SW 1271 (cell line): ENCODE measurements at places on chromosomes 2 and 18.

DNA sequence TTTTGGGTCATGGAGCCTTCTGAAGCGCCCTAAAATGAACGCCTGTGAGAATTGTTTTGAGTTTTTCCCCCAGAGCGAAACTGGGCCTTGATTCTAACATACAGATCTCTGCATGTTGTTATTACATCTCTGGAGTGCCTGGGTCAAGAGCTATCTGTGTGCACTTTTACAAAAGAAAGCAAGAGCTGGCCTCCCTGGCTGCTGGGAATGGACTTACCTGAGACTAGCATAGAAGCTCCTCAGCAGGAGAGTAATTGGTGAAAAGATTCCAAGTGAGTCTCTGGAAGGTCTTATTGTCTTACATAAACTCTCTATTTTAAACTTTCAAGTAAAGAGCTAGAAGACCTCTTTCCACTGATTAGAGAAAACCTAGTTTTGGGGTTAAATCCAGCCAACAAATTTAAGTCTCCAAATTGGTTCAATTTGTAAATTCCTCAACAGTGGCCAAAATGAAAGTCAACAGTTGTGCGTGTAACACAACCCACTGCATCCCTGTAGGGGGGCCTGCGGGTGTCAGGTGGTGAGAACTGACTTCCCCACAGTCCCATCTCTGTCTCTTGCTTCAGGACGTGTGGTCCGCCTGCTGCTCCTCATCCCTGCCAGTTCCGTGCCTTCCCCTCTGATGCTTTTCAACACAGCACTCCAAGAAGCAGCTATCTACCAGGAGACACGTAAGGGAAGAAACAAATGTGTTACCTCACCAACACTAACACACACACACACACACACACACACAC lies 206.1 kb downstream of the SH3BP4 start:
- no peak for DNase-seq

DNA sequence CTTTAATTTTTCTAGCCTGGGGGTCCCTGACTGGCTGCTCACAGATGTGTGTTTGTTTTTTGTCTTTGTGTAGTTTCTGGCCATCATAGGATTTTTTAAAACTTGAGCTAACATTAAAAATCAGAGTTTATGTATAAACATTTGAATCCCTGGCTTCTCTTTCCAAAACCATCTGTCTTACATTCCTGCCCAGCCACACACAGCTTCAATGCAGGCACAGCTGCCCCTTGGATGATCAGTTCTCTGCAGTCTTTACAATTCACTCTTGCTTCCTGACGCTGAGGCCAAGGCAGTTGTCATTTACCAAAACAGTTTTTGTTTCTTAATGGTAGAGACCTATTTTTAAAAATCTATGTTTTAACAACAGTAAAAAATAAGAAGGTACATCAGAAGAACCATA lies 169.2 kb upstream of the LRRTM1 start:
- DNase-seq: no peak

DNA sequence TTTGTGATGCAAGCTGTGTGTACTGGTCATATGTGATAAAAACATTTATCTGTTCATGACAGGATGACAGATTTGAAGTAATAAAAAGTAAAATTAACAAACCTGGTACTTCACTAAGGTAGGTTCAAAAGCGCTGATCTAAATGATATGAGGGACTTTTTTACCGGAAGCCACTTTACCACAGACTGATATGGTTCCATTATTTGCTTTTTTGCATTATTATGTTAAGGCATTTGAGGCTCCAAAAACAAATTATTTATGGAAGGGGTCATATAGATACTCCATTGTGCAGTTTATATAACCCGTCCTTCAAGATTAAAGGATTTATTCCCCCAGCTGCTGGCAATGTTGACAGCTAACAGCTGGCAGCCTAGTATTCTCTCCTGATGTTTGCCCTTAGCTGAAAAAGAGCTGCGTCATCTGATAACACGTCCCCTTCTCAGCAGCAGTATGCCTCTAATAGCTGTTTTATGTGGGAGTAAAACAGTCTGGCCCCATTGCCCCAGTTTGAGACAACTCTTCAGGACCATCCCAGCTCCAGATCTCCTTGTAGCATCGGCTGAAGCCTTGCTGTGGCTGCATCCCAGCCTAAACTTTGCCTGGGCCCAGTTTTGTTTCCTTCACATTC lies 84.8 kb upstream of the XIRP2 start:
- no peak for DNase-seq

GRCh38 chr2:196372811-196373664 lies 201.7 kb upstream of the STK17B start:
- no peak for DNase-seq

DNA sequence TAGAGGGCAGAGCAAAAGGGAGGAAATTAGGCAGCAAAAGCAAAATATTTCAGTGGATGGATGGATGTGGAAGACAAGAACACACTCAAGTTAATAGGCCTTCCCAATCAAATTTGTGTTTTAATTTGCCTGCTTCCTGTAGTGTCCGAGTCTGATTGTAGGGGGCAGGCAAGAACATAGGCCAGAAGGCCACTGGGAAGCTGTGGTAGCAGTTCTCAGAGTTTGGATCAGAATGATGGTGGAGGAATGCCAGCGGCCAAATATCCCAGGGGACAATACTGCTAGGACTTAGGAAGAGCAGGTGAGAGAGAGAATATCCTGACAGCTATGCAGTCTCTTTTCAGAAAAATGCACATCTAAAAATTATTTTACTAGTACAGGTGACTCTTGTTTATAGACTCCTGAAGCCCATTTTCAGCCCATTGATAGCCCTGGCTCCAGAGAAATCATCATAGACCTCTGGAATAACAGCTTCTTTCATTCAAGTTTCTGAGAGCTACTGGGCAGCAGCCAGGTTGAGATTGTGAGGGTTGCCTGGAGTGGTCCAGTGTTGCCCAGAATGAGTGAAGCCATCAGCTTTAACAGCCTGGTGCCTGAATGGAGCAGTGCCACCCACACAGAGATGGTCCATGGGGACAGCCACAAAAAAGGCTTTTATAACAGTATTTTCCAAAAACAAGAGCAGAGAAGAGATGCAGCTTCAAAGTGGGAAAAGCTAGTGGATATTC lies 19.1 kb upstream of the SERPINE2 start:
- DNase-seq: no peak

GRCh38 chr2:71685073-71685848 lies 231.9 kb downstream of the DYSF start:
- DNase-seq: no peak

DNA sequence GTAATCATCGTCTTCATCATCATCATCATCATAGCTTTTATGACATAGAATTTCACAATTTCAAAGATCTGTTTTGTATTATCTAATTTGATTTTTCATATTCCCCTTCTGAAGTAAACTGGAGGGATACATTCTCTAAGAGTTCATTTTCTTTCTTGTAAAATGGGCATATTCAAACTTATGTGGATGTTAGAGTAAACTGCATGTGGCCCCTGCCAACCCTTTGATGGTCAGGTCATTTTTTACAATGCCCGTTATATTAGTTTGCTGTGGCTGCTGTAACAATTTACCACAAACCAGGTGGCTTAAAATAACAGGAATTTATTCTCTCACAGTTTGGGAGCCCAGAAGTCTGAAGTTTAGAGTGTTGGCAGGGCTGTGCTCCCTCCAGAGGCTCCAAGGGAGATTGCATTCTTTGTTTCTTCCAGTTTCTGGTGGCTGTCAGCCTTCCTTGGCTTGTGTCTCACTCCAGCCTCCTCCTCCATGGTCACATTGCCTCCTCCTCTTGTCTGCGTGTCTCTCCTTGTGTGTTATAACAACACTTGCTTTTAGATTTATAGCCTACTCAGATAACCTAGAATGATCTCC lies 127.5 kb upstream of the MMADHC start:
- DNase-seq: no peak

DNA sequence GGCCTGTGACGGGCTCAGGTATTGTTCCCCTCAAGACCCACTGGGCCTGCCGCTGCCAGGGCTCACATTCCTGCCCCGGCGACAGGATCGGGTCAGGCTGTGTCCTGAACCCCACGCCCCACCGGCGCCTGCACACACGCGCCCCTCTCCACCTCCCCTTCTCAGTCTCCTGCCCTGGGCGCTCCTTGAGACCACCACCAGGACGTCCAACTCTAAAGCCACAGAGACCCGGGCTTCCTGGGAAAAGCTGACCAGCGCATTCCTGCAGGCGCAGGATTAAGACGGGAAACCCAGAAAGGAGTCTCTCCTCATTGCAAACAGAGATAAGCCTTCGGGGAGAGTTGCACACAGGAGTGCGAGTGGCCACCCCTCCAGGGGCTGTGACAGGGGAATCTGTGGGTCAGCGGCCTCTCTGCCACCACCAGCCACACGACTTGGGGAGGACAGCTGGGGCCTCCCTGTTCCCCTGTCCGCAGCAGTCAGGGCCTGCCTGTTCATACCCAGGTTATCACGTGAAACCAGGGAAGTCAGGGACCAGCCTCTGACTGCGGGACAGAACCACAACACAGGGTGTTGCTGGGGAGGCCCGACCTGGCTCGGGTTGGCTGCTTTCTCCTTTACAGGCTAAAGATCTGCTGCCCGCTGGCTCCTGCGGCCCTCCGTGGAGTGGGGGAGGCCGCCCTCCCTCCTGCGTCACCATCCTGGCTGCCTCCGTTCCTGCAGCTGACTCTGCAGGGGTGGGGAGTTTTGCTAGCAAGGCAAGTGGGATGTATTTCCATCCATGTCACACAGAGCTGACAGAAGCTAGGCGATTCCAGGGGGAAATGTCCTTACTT lies 88.8 kb downstream of the ZCCHC2 start:
- no peak for DNase-seq

DNA sequence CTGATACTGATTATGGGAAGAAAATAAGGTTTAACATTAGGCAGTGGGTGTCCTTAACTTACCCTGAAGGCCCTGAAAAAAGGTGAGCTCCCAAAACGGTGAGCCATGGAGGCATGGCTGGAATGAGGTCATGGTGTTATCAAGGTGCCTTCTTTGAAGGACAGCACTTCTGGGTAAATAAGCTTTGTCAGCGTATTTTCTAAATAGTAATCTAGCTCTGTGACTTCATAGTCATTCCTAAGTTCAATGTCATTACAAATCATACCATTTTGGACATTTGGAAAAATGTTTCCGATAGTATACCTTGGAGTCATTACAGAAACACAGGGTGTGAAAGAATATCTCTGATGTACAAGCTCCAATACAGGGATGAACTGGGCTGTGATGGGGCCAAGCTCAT lies 35.2 kb upstream of the CNGA3 start:
- no peak for DNase-seq

DNA sequence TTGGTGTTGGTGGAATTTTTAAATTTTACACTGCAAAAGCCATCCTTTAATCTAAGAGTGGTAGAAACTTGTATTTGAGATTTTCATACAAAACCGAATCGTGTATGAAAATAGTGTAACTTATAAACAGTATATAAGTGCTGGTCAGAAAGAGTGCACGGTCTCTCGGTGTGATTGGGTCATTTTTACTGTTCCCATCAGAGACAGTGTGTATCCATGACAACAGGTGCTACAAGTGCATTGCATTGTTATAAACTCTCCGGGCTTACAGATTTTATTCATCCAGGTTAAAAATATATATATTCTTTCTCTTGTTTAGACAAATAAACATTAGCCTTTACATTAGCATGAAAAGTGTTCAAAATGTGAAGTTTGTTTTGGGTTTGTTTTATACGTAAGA lies 721.9 kb downstream of the METTL4 start:
- no peak for DNase-seq

DNA sequence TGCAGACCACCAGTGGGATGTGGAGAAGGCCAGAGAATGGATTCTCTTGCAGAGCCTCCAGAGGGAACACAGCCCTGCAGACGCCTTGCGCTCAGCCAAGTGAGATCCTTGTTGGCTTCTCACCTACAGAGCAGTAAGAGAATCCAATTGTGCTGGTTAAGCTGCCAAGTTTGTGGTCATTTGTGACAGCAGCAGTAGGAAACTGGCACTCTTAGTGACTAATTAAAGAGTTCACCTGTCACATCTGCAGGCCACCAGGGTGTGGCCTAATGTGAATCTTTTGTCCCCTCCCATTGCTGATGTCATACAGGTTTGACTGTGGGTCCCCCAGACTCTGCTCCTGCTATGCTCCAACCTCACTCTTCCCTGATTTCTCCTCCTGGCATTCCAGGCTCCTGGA lies 235.9 kb downstream of the TFCP2L1 start:
- no peak for DNase-seq

GRCh38 chr2:103788951-103789350 lies 1027.1 kb downstream of the TMEM182 start:
- no peak for DNase-seq

- no peak for DNase-seq
Measured at GRCh38 chr18:10023853-10024570, 110.2 kb downstream of the VAPA start.

DNA sequence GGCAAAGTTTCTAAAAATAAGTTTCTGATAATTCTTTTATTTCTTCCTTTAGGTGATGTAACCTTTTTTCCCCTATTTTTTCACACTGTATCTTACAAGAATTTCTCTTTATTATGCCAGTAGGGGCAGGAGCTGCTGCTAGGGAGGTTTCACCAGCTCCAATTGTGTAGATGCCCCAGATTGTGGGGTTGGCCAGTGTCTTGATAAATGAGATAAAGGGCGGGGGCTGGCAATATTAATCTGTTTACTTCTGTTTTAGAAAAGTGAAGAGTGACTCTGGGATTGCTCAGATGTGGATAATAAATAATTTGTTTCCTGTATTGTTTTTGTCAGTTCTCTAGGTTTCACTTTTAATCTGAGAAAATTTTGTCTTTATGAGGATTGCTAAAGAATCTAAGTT lies 190.4 kb downstream of the MC4R start:
- no peak for DNase-seq

DNA sequence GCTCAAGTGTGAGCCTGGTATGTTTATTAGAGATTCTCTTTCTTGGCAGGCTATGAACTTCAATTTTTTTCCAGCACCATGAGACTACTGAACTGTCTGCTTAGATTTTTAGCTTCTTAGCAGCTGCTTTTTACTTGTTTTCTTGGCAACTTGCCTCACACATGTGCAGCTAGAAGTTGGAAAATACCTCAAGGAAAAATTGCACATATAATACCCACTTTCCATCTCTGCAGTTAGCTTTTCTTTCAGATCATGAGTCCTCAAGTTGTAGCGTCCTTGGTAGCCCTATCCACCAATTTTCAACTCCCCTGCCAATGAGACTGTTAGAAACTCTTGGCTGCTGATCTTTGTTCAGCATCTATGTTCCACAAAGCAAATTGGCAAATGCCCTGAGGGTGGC lies 302.1 kb downstream of the HRH4 start:
- DNase-seq: no peak

DNA sequence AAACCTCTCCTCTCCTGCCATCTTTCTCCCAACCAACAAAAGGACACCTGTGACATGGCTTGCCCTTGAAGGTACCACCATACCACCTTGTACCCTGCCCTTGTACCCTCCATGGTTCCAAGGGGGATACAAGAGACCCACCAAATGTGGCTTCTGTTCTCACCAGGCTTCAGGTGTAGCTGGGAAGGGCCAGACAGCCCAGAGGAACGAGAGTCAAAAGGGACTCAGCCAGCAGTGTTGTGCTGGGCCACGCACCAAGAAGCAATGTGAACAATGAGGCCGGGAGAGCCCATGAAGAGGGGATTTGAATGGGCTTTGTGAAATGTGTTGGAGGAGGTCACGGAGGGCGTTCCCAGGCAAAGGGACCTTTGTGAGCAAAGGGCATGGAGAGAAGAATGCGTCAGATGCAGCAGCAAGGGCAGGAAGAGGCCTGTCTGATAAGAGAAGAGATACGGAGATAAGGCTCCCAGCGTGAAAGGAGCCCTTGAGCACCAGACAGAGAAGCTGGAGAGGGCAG lies 48.6 kb downstream of the PLB1 start:
- DNase-seq: no peak

- DNase-seq: peak; percentile 24
Measured at GRCh38 chr2:208040199-208041171, 15.2 kb upstream of the PLEKHM3 start.
